Thoracic aorta (tissue), 2 donors: ENCODE measurements at places on chromosomes 3 and 15.
A peak's percentile ranks its signal among the peaks of the same experiment; 100 is the strongest.

DNA sequence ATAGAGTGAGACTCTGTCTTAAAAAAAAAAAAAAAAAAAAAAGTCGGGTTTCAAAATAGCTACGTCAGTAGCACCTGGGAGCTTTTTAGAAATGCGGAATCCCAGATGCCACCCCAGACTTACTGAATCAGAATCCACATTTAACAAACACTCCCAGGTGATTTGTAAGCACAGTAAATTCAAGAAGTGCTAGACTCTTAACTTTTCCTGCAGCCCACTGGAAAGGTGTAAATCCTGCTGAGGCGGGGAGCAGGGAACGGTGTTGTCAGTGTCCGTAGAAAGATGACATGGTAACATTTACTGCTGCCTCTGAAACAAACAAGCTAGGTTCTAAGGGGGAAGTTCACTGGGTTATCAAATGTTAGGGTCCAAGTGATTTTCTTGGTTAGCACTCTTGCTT, 2.4 kb upstream of the AKAP13 start:
- H3K27me3 ChIP-seq = no peaks in the 10 kb centered on the region
- no peaks in the 10 kb centered on the region for H3K36me3 ChIP-seq
- no peak overlapping the region for H3K4me3 ChIP-seq
- H3K4me1 ChIP-seq = peaks cover 7% of the 10 kb centered on the region

DNA sequence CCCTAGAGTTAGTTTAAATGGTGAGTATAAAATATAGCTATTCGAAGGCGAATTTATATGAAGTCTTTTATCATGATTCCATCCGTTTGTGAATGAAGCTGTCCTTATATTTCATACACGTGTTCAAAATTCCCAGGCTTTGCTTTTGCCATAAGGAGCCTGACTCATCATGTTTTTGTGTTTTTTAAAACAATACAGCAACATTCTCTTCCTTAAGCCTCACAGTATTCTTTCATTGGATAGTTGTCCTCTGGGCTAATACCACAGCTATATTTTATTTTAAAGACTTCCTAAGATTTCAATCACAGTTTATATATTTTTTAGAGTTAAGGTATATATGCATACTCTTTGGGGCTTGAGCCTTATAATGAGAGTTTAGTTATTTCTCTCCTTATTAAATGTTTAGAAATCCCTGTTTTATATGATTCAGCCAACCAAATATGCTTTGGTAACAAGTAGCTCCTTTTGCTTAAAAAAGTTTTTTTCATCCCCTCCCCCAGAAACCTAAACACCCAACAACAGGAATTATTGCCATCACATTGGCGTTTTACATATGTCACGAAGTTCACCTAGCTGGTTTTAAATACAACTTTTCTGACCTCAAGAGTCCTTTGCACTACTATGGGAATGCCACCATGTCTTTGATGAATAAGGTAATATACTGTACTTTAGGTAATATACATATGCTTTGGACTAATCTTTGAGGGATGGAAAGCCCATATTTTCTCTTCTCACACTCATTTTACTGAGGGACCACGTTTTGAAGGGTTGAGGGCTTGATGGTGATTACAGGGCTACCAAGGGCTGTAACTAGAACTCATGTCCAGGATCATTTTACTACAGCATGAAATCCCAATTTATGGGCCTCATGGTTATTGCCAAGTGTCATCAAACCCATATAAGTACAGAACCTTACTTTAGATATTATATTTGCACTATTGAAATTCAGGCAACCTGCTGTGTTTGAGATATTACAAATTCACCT, 28.5 kb downstream of the ST3GAL6 start:
- H3K27me3 ChIP-seq = no peaks in the 10 kb centered on the region
- no peak overlapping the region for H3K27ac ChIP-seq
- no peaks in the 10 kb centered on the region for H3K36me3 ChIP-seq
- DNase-seq = no peak
- H3K4me3 ChIP-seq = no peak overlapping the region

GRCh38 chr3:48715174-48715800, 1.7 kb downstream of the IP6K2 start:
- DNase-seq = no peak
- H3K4me3 ChIP-seq = peak overlapping the region; percentile 87
- no peak overlapping the region for H3K27ac ChIP-seq
- H3K36me3 ChIP-seq = peaks cover 9% of the 10 kb centered on the region
- no peaks in the 10 kb centered on the region for H3K27me3 ChIP-seq

- H3K4me3 ChIP-seq = no peak overlapping the region
- H3K27ac ChIP-seq = no peak overlapping the region
- H3K36me3 ChIP-seq = no peaks in the 10 kb centered on the region
- no peaks in the 10 kb centered on the region for H3K27me3 ChIP-seq
- H3K4me1 ChIP-seq = no peaks in the 10 kb centered on the region
These were observed 39.0 kb downstream of the MYH15 start for GRCh38 chr3:108471426-108471825.

GRCh38 chr3:16885593-16886302, 993 bp downstream of the PLCL2 start:
- H3K36me3 ChIP-seq = no peaks in the 10 kb centered on the region
- no peak for DNase-seq
- peak overlapping the region; percentile 84 for H3K4me3 ChIP-seq
- peak overlapping the region; percentile 83 for H3K27ac ChIP-seq

DNA sequence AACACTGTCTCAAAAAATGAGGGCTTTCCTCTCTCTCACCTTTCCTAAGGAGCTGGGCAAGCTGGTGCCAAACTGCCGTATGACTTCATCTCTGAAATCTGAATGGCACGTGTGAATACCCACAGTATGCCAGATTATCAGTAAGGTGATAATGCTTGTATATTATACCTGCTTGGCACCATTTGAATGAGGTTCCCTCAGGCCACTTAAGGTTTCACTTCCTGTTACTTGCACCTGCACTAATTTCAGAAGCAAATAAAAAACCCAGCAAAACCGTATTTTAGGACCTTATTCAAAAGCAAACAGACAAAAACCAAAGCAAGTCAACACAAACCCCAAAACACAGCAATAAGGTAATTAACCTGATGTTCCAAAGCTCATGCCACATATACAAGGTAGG, 19.7 kb downstream of the FOXP1 start:
- H3K4me1 ChIP-seq = no peaks in the 10 kb centered on the region
- H3K4me3 ChIP-seq = no peak overlapping the region
- H3K36me3 ChIP-seq = no peaks in the 10 kb centered on the region
- no peak overlapping the region for H3K27ac ChIP-seq
- DNase-seq = no peak

- H3K27ac ChIP-seq = no peak overlapping the region
- H3K36me3 ChIP-seq = no peaks in the 10 kb centered on the region
- H3K4me1 ChIP-seq = peaks cover 5% of the 10 kb centered on the region
- H3K4me3 ChIP-seq = no peak overlapping the region
These were observed 186.0 kb downstream of the TNIK start for GRCh38 chr3:171274222-171274621.

- no peak overlapping the region for H3K27ac ChIP-seq
- H3K27me3 ChIP-seq = no peaks in the 10 kb centered on the region
- H3K4me1 ChIP-seq = no peaks in the 10 kb centered on the region
- H3K36me3 ChIP-seq = no peaks in the 10 kb centered on the region
- no peak overlapping the region for H3K4me3 ChIP-seq
These were observed 243.4 kb upstream of the GADL1 start for GRCh38 chr3:31137718-31138465.
